ENCODE measurements at places on chromosomes 2 and 18. TPM values are rescaled to one million over a fixed set of nuclear protein-coding genes. Genes with fewer than 3 reads are reported as not detected.

Gene ERFE
- 0.82 TPM for total RNA-seq

Gene PRSS56
- not detected for total RNA-seq

Gene ZSWIM2
- total RNA-seq: not detected

Gene CAPN13
- not detected for total RNA-seq

Gene LIPG
- 33.1 TPM for total RNA-seq
